Suprapubic skin (tissue), 4 donors: ENCODE measurements at places on chromosomes 2 and 18.

DNA sequence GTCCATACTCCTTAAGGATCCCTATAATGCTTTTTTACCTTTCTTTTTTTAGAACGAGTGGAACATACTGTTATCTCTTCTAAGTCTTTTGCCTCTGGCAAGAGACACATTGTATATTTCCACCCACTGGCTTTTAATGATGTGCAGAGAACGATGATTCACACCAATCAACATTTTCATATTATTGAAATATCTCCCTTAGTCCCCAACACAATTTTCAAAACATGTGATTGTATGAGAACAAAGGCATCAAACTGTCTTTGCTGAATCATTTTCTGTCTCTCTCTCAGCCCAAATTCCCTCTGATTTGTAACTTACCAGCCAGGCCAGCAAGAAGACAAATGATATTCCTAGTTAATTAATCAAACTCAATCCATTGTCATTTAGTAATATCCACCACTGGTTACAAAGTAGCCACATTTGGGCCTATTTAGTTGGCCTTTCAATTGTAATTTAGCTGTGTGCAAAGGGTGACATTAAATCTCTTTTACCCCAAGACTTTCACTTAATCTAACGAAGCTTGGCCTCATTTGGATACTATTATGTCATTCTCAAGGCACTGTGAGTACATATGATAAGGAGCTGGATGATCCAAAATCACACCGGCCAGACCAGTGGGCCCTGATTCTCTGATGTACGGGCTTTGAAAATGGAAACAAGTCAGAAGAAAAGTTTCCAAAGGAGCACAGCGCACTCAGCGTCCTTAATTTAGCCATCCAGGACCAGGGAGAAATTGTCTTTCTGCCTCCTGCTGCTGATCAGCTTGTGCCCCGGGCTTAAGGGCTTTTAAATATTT, 185.1 kb downstream of the SCG2 start:
- no peaks in the 10 kb centered on the region for H3K27me3 ChIP-seq
- peak overlapping the region; percentile 1 for H3K27ac ChIP-seq
- no peak overlapping the region for H3K4me3 ChIP-seq
- H3K4me1 ChIP-seq = peaks cover 18% of the 10 kb centered on the region
- DNase-seq = no peak
- H3K36me3 ChIP-seq = no peaks in the 10 kb centered on the region

- peak within 1 kb of the TSS; percentile 60 for H3K4me3 ChIP-seq
- DNase-seq = peak; percentile 85
Measured at GRCh38 chr2:170715062-170715931, at the start of gene SP5. SP5 (plus strand) TSS chr2:170715337; CDS start chr2:170715513, 176 bp downstream.

GRCh38 chr2:144894612-144895599, 375.0 kb upstream of the ZEB2 start:
- DNase-seq = no peak
- H3K4me1 ChIP-seq = no peaks in the 10 kb centered on the region
- H3K27ac ChIP-seq = no peak overlapping the region
- no peaks in the 10 kb centered on the region for H3K27me3 ChIP-seq
- H3K36me3 ChIP-seq = no peaks in the 10 kb centered on the region
- H3K4me3 ChIP-seq = no peak overlapping the region

GRCh38 chr2:10132996-10133647, 10.6 kb downstream of the RRM2 start:
- no peaks in the 10 kb centered on the region for H3K27me3 ChIP-seq
- H3K36me3 ChIP-seq = no peaks in the 10 kb centered on the region
- DNase-seq = no peak
- no peak overlapping the region for H3K27ac ChIP-seq
- no peak overlapping the region for H3K4me3 ChIP-seq

DNA sequence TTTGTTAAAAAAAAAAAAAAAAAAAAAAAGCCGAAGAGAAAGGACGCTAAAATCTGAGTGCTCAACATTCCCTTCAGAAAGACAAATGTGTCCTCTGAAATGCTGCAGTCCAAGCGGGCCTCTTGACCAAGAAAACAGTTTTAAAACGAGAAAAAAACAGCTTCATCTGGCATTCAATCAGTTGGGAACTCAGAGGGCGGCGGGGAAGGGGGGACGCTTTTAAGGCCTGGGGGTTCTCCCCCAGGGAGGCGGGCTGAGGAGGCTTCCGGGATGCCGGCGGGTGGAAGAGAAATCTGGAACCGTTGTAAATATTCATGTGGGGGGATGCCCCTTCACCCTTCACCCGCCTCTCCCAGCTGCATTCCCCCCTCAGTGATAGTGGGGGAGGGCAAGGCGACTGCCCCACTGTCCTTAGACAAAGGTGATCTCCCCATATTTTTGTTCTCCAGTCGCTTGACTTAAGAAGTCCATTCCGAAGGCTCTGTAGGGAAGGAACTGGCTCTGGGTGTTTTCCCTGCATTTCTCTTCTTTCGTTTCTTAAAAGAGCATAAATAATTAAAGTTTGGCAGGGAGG, 3.3 kb upstream of the HOXD11 start:
- H3K27ac ChIP-seq = no peak overlapping the region
- H3K4me1 ChIP-seq = peaks cover 56% of the 10 kb centered on the region
- no peak for DNase-seq
- peak overlapping the region; percentile 26 for H3K4me3 ChIP-seq
- peaks cover 99% of the 10 kb centered on the region for H3K27me3 ChIP-seq
- no peaks in the 10 kb centered on the region for H3K36me3 ChIP-seq

GRCh38 chr2:206876216-206876860, 63.0 kb upstream of the CPO start:
- H3K4me1 ChIP-seq = no peaks in the 10 kb centered on the region
- H3K27ac ChIP-seq = no peak overlapping the region
- no peaks in the 10 kb centered on the region for H3K36me3 ChIP-seq
- no peak for DNase-seq
- H3K4me3 ChIP-seq = no peak overlapping the region

DNA sequence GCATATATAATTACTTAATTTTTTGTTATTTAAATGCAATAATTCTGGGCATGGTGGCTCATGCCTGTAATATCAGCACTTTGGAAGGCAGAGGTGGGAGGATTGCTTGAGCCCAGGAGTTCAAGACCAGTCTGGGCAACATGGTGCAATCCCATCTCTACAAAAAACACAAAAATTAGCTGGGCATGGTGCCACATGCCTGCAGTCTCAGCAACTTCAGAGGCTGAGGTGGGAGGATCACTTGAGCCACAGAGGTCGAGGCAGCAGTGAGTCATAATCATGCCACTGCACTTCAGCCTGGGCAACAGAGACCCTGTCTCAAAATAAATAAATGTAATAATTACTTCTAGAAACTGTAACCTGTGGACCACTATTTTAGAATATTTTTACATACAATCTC, 21.5 kb upstream of the TMEM87B start:
- H3K27me3 ChIP-seq = no peaks in the 10 kb centered on the region
- no peak overlapping the region for H3K4me3 ChIP-seq
- no peaks in the 10 kb centered on the region for H3K36me3 ChIP-seq
- DNase-seq = no peak
- peaks cover 30% of the 10 kb centered on the region for H3K4me1 ChIP-seq

GRCh38 chr18:49681387-49681786, 119.5 kb downstream of the LIPG start:
- H3K27me3 ChIP-seq = no peaks in the 10 kb centered on the region
- no peak overlapping the region for H3K27ac ChIP-seq
- H3K4me1 ChIP-seq = no peaks in the 10 kb centered on the region
- no peak overlapping the region for H3K4me3 ChIP-seq
- no peaks in the 10 kb centered on the region for H3K36me3 ChIP-seq

DNA sequence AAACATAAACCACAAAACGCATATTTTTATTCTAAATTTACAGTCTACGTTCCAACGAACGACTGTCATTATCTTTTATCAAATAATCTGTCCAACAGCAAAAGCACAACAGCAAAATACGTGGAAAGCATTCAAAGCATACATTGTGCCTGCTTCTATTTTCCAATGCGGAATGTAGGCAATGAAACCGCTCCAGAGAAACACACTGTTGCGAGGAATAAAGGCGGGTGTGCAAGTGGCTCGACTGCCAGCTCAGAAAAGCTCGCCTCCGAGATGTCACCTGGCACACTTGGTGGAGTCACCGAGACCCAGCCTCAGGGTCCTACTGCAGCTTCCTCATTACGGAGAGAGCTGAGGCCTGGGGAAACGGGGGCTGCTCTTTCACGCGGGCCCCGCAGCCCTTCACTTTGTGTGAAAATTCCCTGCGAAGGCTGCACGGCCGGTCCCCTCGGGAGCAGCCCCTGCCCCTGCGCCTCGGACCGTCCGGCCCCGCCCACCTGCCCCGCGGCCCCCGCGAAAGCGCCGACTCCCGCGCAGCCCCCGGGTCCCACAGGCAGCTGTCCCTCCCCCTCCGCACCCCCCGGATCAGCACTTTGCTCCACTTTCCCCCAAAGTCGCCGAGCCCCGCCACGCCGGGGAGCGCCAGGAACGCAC, 752 bp downstream of the MGAT4A start:
- DNase-seq = peak; percentile 71
- peak overlapping the region; percentile 83 for H3K4me3 ChIP-seq
- peaks cover 45% of the 10 kb centered on the region for H3K4me1 ChIP-seq
- H3K27ac ChIP-seq = peak overlapping the region; percentile 83

DNA sequence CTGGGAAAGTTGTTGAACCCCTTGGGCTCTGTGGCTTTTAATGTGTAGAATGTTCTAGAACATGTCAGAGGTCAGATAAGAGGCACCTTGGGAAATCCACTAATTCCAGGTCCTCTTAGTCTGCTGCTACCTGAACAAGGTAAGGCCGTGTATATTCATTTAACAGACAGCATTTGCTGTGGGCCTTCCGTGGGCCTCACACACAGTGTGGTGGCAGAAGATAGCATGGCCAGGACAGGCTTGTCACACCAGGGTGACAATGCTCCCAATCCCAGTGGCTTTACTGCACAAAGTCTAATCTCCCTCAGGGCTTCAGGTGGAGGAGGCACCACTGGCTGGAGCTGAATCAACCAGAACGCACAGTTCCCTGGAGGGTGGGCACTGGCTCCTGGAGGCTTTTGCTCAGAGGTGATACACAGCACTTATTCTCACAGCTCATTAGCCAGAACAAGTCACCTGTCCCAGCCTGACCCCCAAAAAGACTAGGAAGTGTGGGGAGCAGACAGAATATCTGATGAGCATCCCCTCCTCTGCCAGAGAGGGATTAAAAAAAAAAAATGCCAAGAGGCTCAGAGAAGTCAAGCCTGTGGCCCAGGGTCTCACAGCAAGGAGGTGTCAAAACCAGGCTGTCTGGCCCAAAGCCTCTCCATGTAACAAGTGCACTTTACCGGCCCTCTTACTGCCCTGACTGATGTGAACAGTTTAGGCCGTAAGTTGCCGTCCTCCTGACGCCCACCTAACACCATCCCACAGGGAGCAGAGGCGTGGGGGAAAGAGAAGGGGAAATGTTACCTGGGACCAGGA, 216.9 kb upstream of the RAB6C start:
- DNase-seq = no peak
- peaks cover 12% of the 10 kb centered on the region for H3K27me3 ChIP-seq
- no peak overlapping the region for H3K27ac ChIP-seq
- H3K4me1 ChIP-seq = peaks cover 13% of the 10 kb centered on the region
- no peaks in the 10 kb centered on the region for H3K36me3 ChIP-seq
- H3K4me3 ChIP-seq = no peak overlapping the region

GRCh38 chr18:23141104-23141999, 6.1 kb downstream of the CABLES1 start:
- no peak overlapping the region for H3K4me3 ChIP-seq
- peaks cover 64% of the 10 kb centered on the region for H3K4me1 ChIP-seq
- no peaks in the 10 kb centered on the region for H3K36me3 ChIP-seq
- peak overlapping the region; percentile 73 for H3K27ac ChIP-seq
- peak; percentile 75 for DNase-seq

DNA sequence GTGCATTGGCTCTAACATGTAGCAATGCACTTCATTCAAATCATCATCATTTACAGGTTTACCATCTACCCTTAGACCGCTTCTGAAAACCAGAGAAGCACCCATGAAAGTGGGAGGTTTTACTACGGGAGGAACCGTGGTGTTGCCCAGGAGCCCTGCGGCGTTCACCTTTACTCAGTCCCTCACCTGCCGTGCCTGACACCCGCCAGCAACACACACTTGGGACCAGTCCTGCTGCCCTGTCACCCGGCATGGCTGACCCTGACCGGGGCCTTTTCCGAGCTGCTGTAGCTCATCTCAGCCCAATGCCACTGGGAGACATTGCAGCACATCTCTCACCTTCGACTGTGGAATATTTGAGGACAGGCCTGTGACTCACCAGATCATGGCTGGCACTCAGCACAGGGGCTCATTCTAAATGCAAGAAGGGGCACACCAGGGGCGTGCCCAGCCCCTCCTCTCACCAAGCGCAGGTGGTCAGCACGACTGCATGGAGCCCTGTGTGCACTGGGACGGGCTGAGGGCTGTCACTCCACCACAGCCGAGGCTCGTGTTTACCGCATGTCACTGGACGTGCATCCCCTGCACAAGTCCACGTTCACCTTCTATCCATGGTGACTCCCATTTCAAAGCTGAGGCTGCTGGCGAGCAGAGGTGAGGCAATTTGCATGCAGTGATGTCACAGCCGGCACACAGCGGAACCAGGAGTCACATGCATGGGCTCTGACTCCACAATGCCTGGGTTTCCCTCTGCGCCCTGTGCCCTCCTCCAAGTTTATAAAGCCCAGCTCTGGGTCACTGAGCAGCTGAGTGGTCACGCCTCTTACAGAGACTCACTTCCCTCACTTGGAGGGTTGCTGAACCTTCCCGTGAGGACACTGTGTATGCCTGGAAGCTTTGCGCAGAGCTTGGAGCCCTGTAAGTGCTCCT, 76.7 kb upstream of the SNTG2 start:
- H3K4me1 ChIP-seq = no peaks in the 10 kb centered on the region
- peak; percentile 67 for DNase-seq
- H3K36me3 ChIP-seq = no peaks in the 10 kb centered on the region
- no peak overlapping the region for H3K4me3 ChIP-seq
- H3K27ac ChIP-seq = no peak overlapping the region
- H3K27me3 ChIP-seq = peaks cover 26% of the 10 kb centered on the region

DNA sequence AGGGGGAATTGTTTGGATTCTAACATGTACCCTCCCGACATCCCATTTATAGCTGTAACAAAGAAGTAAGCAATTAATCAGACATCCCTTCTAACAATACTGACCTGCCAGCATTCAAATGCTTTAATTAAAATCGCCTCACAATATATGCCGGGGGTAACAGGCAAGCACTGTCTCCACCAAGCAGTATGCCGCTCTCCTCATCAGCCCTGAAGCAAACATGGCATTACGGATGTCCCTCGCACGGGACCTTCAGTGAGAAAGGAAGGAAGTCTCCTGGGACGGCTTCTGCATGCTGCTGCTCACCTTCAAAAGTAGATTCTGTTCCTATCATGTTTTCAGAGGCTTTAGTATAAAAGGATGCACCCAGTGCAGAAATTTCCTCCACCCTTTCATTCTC, 292.7 kb upstream of the POU3F3 start:
- DNase-seq = no peak
- peaks cover 6% of the 10 kb centered on the region for H3K27me3 ChIP-seq
- H3K4me3 ChIP-seq = no peak overlapping the region
- no peaks in the 10 kb centered on the region for H3K4me1 ChIP-seq
- no peaks in the 10 kb centered on the region for H3K36me3 ChIP-seq
